Regular cardiac myocyte (primary cell): ENCODE measurements at places on chromosomes 12 and 14. TPM values are rescaled to one million over a fixed set of nuclear protein-coding genes. Genes with fewer than 3 reads are reported as not detected.

Gene LRRC9
- total RNA-seq = not detected in 2 replicates

Gene MNAT1
- 65.7 and 68.6 TPM in 2 replicates for total RNA-seq

Gene LRRC23
- 8.6 and 18.0 TPM in 2 replicates for total RNA-seq

Gene MYF6
- total RNA-seq = not detected in 2 replicates

Gene ARL6IP4
- total RNA-seq = 101 and 234 TPM in 2 replicates

Gene KLRC3
- total RNA-seq = not detected in 2 replicates

Gene CCDC60
- not detected in 2 replicates for total RNA-seq
